ENCODE measurements at places on chromosomes 5 and 9.

DNA sequence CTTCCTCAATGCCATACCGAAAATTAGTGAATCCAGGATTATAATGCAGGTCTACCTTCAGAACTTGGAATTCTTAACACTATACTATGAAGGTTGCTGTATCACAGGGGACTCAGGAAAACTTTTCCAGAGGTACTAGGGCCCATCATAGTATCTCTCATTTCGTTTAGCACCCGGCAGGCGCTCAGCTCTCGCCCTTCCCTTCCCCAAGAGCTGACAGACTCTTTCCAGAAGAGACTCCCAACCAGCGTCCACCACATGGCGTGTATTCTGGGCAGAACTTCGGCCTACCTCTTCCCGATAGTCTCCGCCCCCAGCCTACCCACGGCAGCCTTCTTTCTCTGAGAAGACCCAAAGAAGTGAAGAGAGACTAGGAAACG, 271 bp downstream of the NOL8 start:
- H3K4me3 ChIP-seq = peak overlapping the region; percentile 91
- no peak for DNase-seq
- no peaks in the 10 kb centered on the region for H3K27me3 ChIP-seq

DNA sequence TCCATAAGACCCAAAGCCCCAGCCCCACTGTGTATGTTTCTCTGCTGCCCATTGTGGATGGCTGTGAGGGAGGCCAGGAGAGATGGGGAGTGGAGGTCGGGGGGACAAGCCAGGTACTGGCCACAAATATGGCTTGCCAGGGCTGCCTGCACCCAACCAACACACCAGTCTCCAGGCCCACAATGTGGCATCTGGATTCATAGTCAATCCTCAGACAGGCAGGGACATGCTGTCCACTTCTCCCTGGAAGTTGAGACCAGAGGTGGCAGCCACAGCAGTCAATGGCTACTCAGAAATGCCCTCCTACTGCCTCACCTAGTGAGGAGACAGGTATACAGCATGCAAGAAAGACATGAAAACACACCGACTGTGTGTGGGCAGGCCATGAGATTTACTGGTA, 61.2 kb upstream of the SLC25A51 start:
- peak overlapping the region; percentile 87 for H3K27ac ChIP-seq
- H3K36me3 ChIP-seq = peaks cover 4% of the 10 kb centered on the region
- no peak overlapping the region for H3K4me3 ChIP-seq
- H3K4me1 ChIP-seq = peaks cover 40% of the 10 kb centered on the region
- no peaks in the 10 kb centered on the region for H3K27me3 ChIP-seq

GRCh38 chr5:177431317-177432142, 5.1 kb downstream of the GRK6 start:
- peaks cover 4% of the 10 kb centered on the region for H3K36me3 ChIP-seq
- no peak overlapping the region for H3K4me3 ChIP-seq
- no peak for DNase-seq

- no peak overlapping the region for H3K27ac ChIP-seq
- DNase-seq = no peak
- H3K27me3 ChIP-seq = no peaks in the 10 kb centered on the region
- no peak overlapping the region for H3K4me3 ChIP-seq
Measured at GRCh38 chr5:92605591-92605990, 975.4 kb downstream of the NR2F1-AS1 start.

DNA sequence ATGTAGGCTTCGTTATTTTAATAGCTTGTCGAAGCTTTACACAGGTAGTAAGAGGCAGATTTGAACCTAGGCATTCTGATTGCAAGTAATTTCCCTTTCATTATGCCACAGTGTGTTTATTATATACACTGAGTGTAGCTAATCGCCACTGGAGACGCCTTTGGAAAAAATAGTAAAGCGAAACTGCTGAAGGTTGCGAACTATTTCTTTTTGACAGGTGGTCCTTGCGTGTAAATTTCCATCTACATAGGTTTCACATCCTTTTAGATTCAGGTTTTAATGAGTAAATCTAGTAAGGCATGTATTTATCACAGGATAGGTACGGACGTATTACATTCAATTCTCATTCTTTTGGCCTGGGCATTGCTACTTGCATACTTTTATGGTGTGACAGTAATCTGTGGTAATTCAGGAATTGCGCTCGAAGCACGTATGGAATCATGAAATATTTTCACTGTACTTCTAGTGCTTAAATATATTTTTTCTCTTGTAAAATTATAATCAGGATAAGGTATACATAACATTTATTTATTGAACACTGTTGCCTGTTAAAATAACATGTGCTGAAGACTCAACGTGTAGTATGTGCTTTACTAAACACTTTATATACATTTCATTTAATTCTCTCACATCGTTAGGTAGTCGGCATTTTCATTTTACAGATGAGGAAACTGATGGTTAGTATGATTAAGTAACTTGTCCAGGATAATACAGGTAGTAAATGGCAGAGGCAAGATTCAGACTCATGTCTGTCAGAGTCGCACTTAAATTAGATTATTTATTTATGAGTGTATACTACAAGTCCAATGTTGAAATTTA, 1.8 kb downstream of the MARCHF6 start:
- no peaks in the 10 kb centered on the region for H3K36me3 ChIP-seq
- no peaks in the 10 kb centered on the region for H3K27me3 ChIP-seq
- H3K4me3 ChIP-seq = peak overlapping the region; percentile 100
- peaks cover 42% of the 10 kb centered on the region for H3K4me1 ChIP-seq
- H3K27ac ChIP-seq = peak overlapping the region; percentile 100

DNA sequence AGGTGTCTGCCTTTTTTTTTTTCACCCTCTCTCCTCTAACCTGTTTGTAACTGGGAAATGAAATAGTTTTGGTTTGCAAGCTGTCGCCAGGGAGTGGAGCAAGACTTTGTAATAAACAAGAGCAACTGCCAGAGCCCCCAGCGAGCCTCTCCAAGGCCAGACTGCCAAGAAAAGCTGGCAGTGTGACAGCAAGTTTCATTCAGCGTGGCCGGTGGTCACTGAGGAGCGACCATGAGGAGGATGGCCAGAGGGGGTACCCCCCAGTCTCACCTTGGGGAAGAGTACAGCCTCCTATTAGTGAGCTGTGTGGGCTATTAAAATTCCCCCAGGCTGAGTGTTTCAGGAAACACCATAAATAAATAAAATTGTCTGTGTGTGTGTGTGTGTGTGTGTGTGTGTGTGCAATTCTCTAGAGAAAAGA, 49.9 kb downstream of the ZFAND5 start:
- peaks cover 19% of the 10 kb centered on the region for H3K4me1 ChIP-seq
- no peak overlapping the region for H3K4me3 ChIP-seq
- H3K27me3 ChIP-seq = no peaks in the 10 kb centered on the region
- DNase-seq = no peak
- H3K27ac ChIP-seq = peak overlapping the region; percentile 68
- H3K36me3 ChIP-seq = no peaks in the 10 kb centered on the region

DNA sequence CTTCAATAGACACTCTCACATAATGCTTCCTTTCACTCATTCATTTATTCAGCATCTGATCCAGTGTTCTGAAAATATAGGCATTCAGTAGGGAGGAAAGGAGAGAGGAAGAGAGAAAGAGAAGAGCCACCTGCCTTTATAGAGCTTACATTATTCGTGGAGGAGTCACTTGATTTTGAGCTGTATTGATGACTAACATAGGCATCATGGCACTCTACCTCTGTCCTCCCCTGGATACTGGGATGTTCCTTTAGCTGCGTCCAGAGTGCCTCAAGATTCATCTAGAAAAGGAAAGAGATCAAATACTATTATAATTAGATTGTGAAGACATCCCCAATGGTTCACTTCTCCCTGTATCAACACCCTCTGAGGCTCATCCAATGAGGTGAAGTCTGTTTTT, 345.1 kb downstream of the SPATA31D1 start:
- H3K27ac ChIP-seq = no peak overlapping the region
- no peak overlapping the region for H3K4me3 ChIP-seq
- peaks cover 3% of the 10 kb centered on the region for H3K36me3 ChIP-seq

Data from mesothelial cell of epicardium (in vitro differentiated cells).